SW 1271 (cell line): ENCODE measurements at places on chromosomes 1 and 21.

- DNase-seq = no peak
Measured at GRCh38 chr1:115067161-115067859, 22.0 kb downstream of the TSPAN2 start.

- no peak for DNase-seq
Measured at GRCh38 chr1:33111965-33112364, 31.0 kb downstream of the AZIN2 start.

- DNase-seq = no peak
Measured at GRCh38 chr1:203045821-203046594, 19.7 kb downstream of the PPFIA4 start.

DNA sequence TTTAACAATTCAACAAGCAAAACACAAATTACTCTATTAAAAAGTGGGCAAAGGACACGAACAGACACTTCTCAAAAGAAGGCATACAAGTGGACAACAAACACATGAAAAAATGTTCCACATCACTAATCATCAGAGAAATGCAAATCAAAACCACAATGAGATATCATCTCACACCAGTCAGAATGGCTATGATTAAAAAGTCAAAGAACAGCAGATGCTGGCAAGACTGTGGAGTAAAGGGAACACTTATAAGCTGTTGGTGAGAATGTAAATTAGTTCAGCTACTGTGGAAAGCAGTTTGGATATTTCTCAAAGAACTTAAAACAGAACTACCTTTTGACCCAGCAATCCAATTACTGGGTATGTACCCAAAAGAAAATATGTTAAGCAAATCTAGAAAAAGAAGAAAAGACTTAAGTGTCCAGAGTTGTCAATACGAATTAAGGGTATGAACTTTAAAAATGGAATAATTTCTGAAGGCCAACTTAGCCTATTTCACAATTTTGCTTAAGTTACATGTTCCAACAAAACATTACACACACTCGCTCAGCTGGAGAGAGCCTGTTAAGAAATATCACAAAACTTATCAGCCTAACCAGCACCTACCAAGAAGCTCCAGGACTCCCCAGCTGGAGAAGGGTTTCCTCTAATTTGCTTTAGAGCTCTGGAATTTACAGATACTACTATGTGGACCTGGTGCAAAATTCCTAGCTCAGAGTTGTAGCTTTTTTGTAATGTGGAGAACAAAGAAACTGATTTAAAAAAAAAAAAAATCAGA lies 232.1 kb downstream of the DUSP10 start:
- no peak for DNase-seq

GRCh38 chr1:42179900-42180329 lies 15.4 kb upstream of the GUCA2A start:
- DNase-seq = no peak

DNA sequence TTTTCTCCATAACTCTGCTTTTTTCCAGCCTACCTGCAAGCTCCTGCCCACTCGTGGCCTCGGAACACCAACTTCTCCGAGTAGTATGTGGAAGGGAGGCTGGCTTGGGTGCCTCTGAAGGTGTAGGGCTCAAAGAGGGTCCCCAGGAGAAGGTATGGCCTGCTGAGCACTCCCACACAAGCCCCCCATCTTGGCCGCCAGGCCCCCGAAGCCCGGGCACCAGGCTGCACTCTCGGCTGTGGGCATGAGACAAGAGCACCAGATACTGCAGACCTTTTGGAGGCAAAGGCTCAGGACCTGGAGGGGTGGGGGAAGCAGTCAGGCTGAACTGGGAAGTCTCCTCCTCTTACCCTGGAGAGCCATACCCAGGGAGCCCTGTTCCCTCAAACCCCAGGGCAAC lies 1.7 kb downstream of the ZNF692 start:
- DNase-seq = no peak

- no peak for DNase-seq
Measured at GRCh38 chr1:117556341-117556740, 49.5 kb upstream of the TENT5C start.

GRCh38 chr1:202007805-202008489 lies 2.4 kb upstream of the ELF3 start:
- no peak for DNase-seq

DNA sequence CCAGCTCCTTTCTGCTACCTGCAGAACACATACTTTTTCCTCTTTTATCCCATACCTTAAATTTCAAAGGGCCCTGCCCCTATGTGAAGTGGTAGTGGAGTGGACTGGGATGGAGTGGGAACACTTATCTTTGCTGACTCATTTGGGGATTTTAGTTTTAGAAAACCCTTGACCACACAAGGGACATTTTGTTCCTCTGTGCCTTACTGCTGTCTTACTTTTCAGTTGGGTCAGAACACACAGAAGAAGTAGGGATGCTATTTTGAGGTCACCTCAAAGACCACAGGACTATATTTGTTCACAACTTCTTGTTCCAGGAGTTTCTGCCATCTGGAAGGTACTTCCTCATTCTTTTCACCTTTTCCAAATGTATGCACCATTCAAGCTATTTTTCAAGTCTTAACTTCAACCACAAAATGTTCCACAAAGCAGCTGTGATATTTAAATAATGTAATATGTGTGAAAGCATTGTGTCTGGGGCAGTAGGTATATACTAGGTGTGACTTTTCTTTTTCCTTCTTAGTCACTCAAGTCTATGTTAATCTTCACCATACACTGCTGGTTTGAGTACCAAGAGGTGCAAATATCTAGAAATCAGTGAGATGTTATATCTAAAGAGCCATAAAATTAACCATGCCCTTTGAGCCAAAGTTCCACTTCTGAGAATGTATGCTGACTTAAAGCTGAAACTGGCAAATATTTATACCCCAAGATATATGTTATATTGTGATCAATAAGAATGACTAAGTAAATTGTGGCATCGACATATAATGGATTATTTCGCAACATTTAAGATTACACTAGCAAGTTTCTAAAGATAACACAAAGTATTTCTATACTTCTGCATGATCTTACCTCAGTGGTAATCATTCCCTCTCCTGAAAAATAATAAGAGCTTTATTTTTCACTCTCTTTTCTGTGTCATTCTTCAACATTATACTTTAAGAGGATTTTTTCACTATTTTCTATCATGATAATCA lies 308.5 kb downstream of the MRPL39 start:
- no peak for DNase-seq

DNA sequence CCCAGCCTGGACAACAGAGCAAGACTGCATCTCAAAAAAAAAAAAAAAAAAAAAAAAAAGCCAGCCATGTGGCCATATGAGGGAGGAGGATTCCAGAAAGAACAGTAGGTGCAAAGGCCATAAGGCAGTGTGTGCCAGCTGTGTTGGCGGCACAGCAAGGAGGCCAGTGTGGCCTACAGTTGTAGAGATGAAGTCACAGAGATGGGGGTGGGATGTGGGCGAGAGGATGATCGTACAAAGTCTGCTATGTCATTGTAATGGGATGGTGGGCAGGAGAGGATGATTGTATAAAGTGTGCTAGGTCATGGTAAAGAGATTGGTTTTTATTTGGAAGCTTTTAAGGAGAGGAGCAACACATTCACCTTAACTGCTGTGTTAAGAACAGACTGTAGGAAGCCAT lies 9.8 kb upstream of the CR1 start:
- no peak for DNase-seq

DNA sequence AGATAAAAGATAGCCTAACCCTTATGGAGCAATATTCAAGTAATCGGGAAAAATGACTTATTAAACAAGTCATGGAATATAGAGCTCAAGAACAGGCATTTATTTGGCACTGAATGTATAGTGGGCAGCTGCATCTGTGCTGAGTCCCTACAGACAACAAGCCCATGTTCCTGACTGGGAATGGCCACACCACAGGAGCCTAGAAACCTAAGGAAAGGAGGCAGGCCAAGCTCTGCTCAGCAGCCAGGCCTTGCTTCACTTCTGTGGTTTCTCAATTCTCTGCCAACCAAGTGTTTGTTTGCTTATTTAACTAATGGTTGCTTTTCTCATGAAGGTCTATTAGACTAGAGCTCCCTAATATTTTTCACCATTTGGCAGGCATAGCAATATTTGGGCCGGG lies 21.5 kb downstream of the AK2 start:
- no peak for DNase-seq

DNA sequence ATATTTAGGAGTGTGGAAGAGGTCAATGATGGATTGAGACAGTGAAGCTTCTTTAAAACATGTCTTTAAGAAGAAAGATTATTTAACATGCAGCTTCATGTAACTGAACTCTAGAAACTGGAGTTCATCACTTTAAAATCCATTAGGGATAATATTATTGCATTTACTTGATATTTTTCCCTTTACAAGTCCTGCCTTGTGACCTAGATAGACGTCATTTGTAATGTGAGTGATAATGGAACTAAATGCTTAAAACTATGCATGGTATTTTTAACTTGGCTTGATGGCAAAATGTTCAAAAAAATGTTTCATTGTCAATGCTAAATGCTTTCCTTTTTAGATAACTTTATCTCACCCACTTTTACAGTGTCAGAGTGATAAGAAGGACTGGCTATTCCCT lies 723.7 kb downstream of the RWDD3 start:
- DNase-seq = no peak

DNA sequence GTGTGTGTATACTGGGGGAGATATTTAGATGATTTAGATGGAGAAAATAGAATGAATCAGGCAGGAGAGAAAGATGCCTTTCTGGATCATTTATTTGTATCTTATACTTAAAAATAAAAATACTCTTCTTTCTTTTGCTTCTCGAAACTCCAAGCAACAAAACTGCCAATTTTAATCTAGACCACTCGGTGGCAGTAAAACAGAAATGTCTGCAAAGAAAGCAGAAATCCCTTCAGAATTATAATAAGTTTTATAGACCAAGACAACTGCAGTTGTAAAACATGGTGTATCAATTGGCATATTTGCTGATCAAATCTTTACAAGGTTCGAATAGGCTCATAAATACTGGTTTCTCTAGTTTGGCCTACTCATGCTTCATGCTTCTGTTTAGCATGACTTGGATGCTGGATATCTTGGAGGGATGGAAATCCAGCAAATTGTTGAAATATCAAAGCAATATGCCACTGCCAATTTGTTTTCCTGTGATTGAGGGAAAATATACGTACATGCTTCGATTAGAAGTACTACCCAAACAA lies 15.1 kb upstream of the C1orf87 start:
- no peak for DNase-seq

- DNase-seq = no peak
Measured at GRCh38 chr1:1678581-1679380, 13.8 kb downstream of the SLC35E2B start.

DNA sequence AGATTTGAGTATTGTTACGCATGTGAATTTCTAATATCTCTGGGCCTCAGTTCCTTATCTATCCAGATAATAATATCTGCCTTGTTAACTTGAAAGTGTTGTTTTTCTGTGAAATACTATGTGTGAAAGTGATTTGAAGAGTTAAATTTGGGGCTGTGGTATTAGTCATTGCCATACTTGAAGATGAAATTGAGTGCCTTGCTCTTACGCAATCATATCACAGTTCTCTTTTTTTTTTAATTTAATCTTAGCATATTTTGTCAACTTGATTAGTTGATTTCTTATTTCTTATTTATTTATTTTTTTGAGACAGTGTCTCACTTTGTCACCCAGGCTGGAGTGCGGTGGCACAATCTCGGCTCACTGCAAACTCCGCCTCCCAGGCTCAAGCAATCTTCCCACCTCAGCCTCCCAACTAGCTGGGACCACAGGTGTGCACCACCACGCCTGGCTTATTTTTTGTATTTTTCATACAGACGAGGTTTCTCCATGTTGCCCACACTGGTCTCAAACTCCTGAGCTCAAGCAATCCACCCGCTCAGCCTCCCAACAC lies 31.0 kb downstream of the AGO4 start:
- DNase-seq = no peak

- DNase-seq = no peak
Measured at GRCh38 chr1:230101556-230101955, 34.5 kb downstream of the GALNT2 start.

DNA sequence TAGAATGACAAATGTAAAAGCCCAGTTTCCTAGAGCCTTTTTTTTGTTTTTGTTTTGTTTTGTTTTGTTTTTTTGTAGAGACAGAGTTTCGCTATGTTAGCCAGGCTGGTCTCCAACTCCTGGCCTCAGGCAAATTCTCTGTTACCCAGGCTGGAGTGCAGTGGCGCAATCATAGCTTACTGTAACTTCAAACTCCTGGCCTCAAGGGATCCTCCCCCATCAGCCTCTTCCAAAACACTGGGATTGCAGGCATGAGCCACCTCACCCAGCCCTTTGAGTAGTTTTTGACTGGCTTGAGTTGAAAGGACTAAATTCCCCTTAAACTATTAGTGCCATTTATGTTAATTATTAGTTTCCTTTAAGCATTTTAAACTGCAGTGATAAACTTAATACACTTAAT lies 28.8 kb upstream of the ZBTB18 start:
- no peak for DNase-seq

DNA sequence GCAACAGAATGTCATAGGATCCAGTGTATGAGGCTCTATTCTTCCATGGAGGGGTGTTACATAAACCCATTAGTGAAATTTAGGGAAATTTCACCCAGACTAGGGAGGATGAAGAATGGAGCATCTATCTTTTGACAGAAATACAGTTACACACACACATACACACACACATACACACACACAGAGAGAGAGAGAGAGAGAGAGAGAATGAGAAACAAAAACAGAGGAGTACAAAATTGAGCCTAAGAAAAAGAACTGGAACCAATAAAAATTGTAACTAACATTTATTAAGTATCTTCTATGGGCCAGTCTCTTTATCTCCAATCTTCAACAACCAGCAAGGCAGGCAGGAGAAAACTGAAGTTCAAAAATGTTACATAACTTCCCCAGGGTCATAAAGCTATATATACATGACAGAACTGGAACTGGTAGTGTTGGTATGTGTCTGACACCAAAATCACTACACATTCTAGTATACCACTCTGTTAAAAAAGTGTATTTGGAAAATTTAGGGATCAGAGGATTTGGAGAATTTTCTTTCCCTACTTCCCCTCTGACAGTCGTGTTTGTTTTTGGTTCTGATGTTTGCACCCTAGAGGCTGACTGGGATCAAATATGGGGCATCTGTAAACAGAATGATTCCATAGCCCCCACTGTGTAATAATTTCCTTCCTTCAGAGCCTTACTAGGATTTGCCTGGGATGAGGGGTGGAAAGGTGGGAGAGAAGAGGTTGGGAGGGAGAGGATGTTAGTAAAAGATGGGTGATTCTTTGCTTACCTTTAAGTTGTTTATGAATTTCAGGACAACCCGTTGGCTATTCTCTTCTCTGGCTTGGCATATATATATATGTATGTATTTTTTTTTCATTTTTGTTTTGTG lies 1.0 kb upstream of the ZFYVE9 start:
- no peak for DNase-seq

- DNase-seq = no peak
Measured at GRCh38 chr1:204451352-204452124, 39.9 kb upstream of the PPP1R15B start.

- no peak for DNase-seq
Measured at GRCh38 chr1:227793079-227793947, 22.2 kb upstream of the PRSS38 start.
